ENCODE measurements at places on chromosomes 2 and 18. TPM values are rescaled to one million over a fixed set of nuclear protein-coding genes. Genes with fewer than 3 reads are reported as not detected.

The ERBB4 gene
- not detected for total RNA-seq

The FOXD4L1 gene
- total RNA-seq, result 0.14 TPM

The CYP1B1 gene
- 6.3 TPM for total RNA-seq

The SKOR2 gene
- total RNA-seq, result 0.14 TPM

The FBXO48 gene
- 2.4 TPM for total RNA-seq

The RAPGEF4 gene
- total RNA-seq, result 0.28 TPM

The ERMN gene
- total RNA-seq, result 1.0 TPM

- peak; percentile 16 for DNase-seq
Measured at GRCh38 chr2:20378891-20379519, 28.4 kb upstream of the PUM2 start.

DNA sequence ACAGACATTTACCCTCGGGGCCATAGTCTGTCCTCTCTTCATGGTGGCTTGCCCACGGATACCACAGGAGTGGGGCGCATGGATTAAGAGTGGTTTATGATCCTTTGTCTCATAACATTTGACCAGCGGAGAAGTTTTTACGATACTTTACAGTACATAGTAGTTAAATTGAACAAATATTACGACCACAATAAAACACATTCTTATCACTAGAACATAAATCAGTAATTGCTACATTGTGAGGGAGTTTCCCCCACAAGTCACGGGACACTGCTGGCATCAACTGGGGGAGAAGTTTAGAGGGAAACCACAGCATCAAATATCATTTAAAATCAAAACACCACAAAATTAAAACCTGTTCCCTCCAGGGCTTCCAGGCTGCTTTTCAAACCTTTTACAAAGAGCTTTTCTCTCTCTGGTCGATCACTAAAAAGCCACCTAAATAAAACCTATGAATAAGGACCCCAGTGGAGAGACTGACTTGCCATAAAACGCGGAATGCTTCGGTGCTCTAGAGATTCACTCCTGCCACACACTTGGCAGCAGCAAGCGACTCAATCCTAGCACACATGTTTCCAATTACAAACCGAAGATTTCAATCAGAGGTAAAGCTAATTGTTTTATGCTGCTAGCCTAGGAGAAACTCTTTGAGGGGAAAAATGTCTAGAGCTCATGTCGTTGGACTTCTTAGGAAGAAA is 173.7 kb upstream of the HNRNPA3 start:
- DNase-seq, result no peak

GRCh38 chr2:160326786-160327185 is 126.7 kb upstream of the ITGB6 start:
- DNase-seq, result no peak

DNA sequence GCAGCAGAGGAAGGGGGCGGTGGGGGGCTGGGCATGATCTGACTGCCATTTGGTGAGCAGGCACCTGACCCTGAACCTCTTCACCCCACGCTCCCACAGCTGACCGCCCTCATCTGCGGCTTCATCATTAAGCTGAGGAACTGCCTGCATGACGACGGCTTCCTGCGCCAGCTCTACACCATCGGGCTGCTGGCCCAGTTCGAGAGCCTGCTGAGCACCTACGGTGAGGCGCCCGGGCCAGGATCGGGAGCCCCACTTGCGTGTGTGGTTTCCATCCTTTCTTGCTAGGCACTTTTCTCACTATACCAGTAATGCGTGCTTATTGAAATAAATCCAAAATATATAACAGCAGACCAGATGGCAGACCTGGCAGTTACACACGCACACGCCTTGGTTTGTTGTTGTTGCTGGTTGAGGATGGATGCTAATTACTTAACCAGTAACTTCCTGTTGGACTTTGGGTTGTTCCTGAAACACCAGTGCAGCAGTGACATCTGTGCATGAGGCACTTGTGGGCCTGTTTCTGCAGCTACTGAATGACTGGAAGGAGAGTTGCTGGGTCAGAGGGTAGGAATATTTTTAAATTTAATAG is 43.7 kb downstream of the COA5 start:
- DNase-seq, result no peak

GRCh38 chr18:58347135-58347534 is 281.8 kb downstream of the ALPK2 start:
- no peak for DNase-seq

DNA sequence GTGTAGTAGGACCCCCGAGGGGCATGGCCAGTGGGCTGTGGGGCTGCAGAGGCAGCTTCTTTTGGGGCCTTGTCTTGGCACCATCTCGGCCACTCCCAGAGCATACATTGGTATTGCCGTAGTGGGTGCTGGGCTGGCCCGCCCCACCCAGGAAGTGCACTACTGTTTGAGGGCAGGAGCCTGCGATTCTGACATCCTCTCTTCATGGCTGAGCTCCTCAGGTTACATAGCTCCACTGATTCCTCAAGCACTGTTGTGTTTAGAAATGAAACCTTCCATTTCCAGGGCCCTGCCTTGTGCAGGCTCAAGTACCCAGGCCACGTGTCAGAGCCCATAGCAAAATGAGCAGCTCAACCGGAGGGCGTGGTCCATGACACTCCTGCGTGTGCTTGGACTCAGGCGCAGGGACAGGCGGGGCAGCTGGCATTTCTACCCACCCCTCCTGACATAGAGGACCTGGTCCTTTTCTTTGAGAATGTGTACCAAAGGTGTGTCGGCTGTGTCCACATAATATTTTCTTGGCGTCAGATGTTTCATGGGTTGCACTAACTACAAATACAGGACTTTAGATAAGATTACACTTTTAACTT is 67.9 kb downstream of the DGKD start:
- DNase-seq, result peak; percentile 72

- no peak for DNase-seq
Measured at GRCh38 chr2:157911750-157912149, 35.6 kb upstream of the ACVR1 start.

DNA sequence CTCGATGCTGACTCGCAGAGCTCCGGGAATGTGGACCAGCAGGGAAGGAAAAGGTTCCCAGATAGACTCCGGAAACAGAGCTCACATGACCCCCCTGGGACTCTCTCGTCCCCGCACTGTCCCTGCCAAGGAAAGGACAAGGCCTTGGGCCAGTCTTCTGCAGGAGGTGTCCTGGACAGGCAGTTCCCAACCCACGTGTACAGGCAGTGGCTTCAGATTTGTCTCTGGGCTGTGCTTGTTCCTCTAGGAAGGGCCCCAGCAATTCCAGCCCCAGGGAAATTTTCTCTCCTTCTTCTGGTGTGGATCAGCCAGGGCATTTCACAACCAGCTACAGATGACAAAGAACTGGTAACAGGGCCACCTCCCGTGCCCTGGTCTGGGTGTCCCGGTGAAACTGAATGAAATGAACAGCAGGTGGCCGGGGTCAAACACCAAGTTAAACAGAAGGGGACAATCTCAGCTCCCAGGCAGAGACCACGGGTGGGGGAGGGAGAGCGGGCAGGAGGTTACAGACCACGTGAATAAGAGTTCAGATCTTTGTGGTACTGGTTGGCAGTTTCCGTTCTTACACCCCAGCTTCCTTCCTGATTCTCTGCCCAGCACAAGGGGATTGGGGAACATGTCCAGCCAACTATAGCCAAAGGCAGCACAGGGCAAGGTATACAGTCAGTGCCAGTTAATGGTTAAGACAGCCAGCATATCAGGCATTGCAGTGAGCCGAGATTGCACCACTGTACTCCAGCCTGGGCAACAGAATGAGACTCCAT is 52.2 kb upstream of the CAB39 start:
- peak; percentile 77 for DNase-seq

DNA sequence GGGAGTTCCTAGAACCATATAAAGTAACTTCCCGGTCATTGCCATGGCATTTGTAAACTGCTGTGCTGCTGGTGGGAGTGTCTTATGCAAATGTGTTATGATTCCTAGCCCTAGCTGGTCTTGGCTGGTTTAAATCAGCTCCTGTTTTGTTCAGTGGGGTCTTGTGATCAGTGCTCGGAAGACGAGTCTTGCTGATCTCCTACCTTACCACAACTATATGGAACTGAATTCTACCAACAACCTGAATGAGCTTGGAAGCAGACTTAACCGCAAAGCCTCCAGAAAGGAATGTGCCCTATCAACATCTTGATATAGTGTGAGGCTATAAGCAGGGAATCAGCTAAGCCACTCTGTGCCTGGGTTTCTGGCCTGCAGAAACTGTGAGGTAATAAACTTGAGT is 33.5 kb downstream of the POLE4 start:
- DNase-seq, result no peak

- no peak for DNase-seq
Measured at GRCh38 chr18:12231040-12231882, 22.9 kb upstream of the CIDEA start.

Data from activated CD4-positive, alpha-beta T cell treated with anti-CD3 and anti-CD28 coated beads for 36 hours (primary cell).